Fibroblast of skin of right quadriceps (primary cell): ENCODE measurements at places on chromosomes 3 and 15.

DNA sequence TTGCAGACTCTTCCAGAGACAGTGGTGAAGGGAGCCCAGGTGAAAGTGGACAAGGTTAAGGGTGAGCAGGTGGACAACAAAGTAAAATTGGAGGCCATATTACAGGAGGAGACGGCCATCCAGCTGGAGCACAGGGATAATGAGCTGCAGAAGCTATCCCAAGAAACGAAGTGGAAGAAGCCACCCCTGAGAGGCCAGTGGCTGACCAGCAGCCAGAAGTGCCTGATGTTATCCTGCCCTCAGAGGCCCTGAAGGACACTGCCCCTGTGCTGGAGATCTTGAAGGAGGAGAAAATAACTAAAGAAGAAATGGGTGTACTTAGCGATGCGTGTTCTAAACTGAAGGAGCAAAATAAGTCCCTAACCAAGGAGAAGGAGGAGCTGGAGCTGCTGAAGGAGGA is 107.6 kb downstream of the SMAD6 start:
- no peak for DNase-seq

GRCh38 chr3:176574786-176575185 is 622.5 kb downstream of the TBL1XR1 start:
- DNase-seq: peak; percentile 78

GRCh38 chr3:156433138-156433537 is 121.8 kb downstream of the SSR3 start:
- peak; percentile 68 for DNase-seq

- DNase-seq: no peak
These were observed 81.4 kb downstream of the IL12A start for GRCh38 chr3:160069986-160070385.

DNA sequence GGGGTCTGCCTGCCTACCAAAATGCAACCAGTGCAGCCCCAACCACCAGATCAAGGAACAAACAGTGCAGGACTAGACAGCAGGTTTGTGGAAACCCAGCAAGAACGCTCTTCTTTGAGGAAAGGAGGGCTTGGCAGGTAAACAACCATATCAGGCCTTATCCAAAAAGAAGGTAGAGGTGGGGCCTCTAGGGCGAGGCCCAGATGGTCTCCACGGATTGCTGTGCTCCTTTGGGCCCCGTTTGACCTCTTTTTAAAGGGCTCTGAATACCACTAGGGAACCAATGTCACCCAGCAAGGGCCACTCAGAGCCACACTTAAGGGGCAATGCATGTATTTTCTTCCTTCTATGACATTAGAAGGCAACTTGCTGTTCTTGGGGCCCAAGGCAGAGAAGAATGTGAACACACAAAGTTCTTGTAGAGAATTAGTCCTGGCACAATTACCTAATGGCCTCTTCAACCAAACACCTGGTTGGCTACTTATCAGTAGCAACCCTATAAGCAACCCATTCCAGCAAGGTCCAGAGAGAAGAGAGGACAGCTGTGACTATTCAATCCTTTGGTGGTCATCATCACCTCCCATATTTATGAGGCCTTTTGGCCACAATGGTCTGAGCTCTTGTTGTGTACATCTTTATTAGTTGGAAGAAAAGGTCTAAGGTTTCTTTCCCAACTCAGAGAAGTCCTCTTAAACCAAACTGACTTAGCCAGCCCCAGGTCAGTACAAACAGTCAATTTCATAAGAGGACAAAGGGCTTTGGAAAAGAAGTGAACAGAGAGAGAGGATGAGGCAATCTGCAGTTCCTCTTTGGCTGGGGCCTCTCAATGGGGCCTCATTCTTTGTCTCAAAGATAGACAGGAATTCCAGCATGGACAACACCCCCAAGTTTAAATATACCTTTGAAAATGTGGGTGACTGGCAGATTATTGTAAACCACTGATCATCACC is 36.0 kb downstream of the FOXP1 start:
- DNase-seq: no peak

DNA sequence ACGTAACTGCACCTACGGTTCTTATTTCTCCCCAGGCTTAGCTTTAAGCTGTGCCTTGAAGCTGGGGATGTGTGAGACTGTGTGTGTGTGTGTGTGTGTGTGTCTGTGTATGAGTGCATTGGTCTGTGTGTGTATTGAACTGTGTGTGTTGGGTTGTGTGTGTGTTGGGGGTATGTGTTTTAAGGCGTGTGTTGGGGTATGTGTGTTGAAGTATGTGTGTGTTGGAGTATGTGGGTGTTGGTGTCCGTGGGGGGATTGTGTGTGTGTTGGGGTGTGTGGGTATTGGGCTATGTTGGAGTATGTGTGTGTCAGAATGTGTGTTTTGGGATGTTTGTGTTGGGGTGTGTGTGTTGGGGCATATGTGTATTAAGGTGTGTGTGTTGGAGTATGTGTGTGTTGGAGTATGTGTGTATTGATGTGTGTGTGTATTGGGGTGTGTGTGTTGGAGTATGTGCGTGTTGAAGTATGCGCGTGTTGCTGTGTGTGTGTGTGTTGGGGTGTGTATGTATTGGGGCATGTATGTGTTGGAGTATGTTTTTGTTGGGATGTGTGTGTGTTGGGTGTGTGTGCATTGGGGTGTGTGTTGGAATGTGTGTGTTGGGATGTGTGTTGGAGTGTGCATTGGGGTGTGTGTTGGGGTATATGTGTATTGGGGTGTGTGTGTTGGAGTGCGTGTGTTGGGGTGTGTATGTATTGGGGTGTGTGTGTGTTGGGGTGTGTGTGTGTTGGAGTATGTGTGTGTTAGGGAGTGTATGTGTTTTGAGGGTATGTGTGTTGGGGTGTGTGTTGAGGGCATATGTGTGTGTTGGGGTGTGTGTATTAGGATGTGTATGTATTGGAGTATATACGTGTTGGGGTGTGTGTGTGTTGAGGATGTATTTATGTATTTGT is 76.4 kb downstream of the LSM3 start:
- no peak for DNase-seq

GRCh38 chr15:63440756-63441155 is 59.1 kb upstream of the CA12 start:
- DNase-seq: no peak

DNA sequence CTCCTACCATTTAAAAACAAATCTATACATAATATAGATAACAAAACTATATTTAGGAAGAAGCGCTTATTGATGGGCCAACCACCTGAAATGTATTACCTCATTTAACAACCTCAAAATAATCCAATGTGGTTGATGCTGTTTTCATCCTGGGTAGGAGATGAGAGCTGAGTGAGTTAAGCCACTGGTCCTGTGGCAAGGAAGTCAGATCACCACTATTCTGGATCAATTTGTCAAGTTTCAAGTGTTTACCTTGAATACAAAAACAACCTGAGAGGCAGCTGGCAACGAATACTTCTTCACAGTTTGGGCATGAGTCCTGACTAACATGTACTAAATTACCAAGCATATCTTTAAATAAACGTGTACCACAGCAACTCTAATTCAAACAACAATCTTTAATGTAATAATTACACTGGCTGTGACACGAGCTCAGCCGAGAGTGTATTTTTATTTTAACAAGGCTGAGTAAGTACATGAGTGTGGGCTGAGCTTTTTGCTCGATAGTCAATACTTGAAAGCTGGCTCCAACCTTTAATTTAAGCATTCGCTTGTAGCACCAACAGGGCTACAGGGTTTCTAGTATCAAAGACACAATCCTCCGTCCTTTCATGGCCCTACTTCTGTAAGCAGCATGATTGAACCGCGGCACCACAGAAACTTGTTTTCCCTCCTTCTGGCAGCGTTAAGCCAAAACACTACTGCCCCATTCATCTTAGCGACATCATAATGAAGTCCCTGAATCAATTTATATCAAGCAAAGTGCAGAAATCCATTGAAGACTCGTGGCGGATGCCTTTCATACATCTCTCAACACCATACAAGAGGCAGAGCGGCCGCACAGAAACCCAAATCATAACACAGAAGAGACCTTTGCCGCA is 93.8 kb upstream of the ICE2 start:
- DNase-seq: no peak

DNA sequence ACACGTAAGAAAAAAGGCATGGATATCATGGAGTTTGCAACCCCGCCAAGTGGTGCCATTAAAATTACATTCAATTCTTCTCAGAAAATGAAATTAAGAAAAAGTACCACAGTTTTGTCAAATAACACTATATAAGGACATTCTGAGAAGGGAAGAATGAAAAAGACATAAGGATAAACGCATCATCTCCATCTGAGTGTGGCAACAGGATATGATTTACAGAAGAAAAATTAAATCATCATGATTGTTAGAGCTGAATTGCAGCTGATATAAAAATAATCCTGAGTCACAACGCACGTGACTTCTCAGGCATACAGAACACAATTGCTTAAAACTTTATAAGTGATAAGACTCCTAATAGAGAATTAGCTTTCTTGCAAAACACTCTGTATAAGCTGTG is 133.8 kb downstream of the GREM1 start:
- peak; percentile 95 for DNase-seq

GRCh38 chr3:15243822-15244482 is 37.9 kb downstream of the CAPN7 start:
- no peak for DNase-seq

- DNase-seq: no peak
These were observed 1.7 kb downstream of the LRRC3B start for GRCh38 chr3:26624209-26624765.

DNA sequence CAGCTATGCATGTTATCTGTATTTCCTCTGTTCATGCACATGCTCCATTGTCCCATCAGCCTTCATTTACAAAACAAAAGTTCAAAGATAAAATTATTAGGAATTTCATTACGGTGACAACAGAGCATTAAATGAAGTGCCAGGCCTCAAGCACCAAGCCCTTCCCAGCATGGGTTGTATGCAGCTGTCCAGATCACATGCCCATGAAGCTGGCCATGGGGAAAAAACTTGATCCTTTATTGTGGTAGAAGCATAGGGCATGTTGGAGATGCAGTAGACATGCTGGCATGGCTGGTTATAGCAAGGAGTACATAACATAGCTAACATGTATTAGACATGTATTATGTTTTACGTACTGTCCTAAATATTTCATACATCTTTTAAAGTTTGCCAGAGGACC is 4.1 kb upstream of the THRB start:
- no peak for DNase-seq

DNA sequence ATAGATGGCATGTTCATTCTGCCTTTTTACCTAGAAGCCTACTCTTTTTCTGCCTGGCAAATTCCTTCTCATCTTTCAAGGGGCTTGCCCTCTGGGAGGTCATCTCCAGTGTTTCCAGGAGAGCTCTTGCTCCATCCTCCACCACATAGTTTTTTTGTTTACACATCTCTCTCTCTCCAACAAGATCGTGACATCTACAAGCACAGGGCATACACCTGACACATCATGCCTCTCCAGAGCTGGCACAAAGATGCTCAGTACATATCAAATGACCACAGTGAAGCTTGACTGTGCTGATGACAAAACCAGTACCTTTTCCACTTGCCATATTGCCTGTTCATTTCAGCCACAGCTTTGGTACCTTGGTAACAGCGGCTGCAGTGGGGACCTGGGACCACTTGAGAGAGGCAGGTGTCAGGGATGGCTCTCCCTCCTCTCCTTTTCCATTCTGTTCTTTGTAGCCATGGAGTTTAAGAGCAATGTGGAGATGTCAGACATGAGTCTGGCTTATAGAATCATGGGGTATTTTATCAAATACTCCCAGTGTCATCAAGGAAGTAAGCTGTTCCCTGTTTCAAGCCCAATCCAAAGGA is 15.4 kb downstream of the ALPK3 start:
- no peak for DNase-seq

DNA sequence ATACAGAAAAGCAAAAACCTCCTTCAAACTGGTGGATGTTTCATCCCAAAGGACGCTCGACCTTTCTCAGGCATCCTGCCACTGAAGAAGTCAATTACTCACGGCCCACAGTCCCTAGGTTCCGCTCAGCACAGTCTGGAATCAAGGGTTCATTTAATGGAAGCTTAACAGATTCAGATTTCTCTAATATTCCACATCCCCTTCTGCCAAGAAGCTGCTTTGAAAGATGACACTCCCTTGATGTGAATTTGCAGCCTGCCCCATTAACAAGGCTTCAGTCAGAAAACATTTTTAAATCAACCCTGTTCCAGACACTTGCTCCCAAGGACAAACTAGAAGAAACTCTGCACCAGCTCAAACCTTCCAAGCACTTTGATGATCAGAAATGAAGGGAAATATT is 81.2 kb downstream of the LIPC start:
- no peak for DNase-seq

DNA sequence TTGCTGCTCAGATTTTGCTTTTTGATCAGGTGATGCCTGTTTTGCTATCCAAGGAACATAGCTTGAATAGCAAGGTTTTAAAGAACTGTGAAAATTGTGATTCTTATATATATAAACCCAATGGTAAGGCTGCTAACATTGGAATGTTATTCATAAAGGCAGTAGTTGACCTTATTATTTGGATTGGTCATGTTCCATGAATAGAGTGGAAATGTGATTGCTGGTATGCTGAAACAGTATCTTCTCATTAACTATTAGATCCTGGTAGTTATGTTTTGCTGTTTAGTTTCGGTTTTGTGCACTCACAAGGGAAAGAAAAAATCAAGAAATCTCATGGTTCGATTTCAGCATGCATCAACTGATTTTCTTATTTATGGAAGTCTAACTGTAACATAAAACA is 78.7 kb upstream of the NPHP3 start:
- DNase-seq: no peak

GRCh38 chr15:38873158-38873557 is 308.5 kb upstream of the RASGRP1 start:
- no peak for DNase-seq

- peak; percentile 86 for DNase-seq
These were observed 87.0 kb upstream of the ALDH1L1 start for GRCh38 chr3:126267169-126267975.

- no peak for DNase-seq
These were observed 28.2 kb upstream of the GOLGA6C start for GRCh38 chr15:75230016-75230343.

GRCh38 chr3:43506644-43507043 is 115.2 kb downstream of the ANO10 start:
- DNase-seq: no peak

- DNase-seq: no peak
These were observed 281.6 kb upstream of the GADL1 start for GRCh38 chr3:31176045-31176444.

GRCh38 chr3:188179006-188179966 is 25.3 kb downstream of the LPP start:
- DNase-seq: peak; percentile 68

- DNase-seq: no peak
These were observed 5.5 kb downstream of the ABCC5 start for GRCh38 chr3:184011937-184012889.

DNA sequence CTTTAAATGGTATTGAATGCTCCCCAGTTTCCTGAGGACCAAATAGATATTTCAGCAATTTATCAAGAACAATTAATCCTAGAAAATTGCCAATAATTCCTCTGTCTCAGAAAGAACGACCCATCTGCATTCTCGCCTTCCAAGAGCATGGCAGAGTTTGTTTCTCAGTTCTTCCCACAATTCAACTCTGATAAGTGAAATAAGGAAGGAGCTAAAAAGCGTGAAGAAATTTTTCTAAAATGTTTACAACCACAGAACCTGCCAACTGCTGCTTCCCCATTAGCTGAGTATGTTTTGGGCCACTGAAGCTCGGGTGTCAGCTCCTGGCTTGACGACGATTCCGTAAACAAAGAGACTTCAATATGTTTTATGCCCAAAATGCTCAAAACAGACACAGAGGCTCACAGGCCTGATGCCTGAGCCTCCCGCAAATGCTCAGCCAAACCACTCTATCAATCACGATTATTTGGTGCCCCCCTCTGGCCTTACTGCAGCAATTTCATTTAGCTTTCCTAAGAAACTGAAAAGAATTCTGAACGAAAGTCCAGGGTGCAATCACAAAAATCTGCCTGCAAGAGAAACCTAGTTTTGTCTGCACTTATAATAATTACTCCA is 259.2 kb upstream of the CCDC54 start:
- peak; percentile 79 for DNase-seq

- no peak for DNase-seq
These were observed 6.9 kb downstream of the CCRL2 start for GRCh38 chr3:46413951-46414350.
